MCF 10A (cell line): ENCODE measurements at places on chromosomes 13 and 19. TPM values are rescaled to one million over a fixed set of nuclear protein-coding genes. Genes with fewer than 3 reads are reported as not detected.

DNA sequence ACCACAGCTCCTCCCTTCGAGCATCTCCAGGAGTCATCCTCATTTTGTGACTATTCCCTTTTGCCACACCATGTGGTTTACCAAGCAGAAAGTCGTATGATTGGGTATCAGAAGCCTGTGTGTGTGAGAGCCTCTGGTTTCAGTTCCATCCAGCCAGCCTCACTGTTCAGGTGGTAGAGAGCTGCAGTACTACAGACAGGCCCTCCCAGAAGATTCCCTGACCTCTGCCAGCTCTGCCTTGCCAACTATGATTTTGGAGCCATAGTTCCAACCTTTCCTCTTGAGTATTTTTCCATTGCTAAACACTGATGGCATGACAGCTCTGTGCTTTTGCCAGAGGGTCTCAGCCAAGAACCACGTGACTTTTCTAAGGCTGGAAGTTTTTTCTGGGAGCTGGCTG is 82.5 kb downstream of the DHRS12 start:
- DNase-seq, result no peak

DNA sequence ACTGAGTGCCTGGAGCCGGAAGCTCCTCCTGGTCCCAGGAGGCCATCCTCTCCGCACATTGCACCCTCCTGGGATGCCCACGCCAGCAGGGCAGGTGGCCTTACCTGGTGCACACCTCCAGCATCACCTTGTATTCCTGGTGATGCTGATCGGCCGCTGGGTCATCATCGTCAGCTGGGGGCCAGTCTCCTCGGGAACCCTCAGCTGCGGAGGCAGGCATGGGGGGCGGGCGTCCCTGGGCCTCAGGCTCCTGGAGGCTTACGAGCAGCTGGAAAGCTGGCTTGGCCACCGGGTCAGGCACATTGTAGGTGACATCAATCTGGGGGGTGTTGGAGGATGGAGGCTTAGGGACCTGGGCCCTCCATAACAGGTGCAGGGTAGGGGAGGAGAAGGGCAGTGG is 13.7 kb downstream of the F2RL3 start:
- no peak for DNase-seq

GRCh38 chr13:112714376-112715174 is 24.7 kb downstream of the ATP11A start:
- DNase-seq, result no peak

DNA sequence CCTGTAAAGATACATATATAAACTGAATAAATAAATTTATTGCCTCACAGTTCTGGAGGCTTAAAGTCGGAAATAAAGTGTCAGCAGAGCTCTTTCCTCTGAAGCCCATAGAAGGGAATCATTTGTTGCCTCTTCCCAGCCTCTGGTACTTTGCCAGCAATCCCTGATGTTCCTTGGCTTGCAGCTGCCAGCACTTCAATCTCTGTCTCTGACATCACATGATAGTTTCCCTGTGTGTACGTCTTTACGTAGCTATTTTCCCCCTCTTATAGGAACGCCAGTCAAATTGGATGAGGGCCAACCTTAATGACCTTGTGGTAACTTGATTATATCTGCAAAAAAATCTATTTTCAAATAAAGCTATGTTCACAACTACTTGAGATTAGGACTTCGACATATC is 250.9 kb downstream of the LIG4 start:
- no peak for DNase-seq

DNA sequence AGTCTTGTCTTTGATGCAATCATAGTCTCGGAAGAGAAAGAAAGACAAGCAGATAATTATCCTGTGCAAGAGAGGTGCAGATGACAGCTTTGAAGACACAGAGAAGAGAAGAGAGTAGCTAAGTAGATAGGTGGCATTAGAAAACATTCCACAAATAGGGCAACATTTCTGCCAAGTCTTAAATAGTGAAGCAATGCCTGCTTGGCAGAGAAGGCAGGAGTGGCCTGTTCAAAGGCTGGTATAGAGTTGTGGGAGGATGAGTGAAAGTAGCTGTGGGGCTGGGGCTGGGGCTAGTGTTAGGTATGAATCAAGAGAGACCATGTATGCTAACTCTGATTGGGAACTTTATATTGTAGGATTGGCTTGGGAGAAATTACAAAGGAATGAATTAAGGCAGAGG is 305.5 kb downstream of the DNAJC15 start:
- DNase-seq, result no peak

- no peak for DNase-seq
Measured at GRCh38 chr13:78701383-78701782, 42.4 kb upstream of the OBI1 start.

- no peak for DNase-seq
Measured at GRCh38 chr19:41435936-41436673, 3.6 kb downstream of the DMAC2 start.

GRCh38 chr13:73497430-73497829 is 438.6 kb downstream of the KLF5 start:
- peak; percentile 28 for DNase-seq

- no peak for DNase-seq
Measured at GRCh38 chr13:76913898-76914297, 27.7 kb upstream of the KCTD12 start.

GRCh38 chr13:87057807-87058520 is 613.2 kb upstream of the SLITRK5 start:
- no peak for DNase-seq

DNA sequence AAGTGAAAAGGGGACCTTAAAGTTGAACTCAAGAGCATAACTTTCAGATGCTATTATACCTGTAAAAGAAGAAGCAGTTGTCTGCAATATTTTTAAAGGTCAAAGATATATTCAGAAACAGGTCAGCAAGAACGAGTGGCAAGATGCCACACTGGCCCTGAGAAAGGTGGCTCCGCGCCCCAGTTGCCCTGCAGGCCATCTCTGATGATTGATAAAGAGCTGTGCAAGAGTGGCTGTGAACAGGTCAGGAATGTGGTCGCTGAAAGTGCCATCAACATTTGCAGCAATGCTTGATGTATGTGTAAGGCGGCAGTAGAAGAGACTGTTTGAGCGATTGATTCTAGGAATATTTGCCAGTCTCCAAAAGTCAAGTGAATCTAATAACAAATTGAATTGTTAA is 664.2 kb upstream of the SLC10A2 start:
- no peak for DNase-seq

DNA sequence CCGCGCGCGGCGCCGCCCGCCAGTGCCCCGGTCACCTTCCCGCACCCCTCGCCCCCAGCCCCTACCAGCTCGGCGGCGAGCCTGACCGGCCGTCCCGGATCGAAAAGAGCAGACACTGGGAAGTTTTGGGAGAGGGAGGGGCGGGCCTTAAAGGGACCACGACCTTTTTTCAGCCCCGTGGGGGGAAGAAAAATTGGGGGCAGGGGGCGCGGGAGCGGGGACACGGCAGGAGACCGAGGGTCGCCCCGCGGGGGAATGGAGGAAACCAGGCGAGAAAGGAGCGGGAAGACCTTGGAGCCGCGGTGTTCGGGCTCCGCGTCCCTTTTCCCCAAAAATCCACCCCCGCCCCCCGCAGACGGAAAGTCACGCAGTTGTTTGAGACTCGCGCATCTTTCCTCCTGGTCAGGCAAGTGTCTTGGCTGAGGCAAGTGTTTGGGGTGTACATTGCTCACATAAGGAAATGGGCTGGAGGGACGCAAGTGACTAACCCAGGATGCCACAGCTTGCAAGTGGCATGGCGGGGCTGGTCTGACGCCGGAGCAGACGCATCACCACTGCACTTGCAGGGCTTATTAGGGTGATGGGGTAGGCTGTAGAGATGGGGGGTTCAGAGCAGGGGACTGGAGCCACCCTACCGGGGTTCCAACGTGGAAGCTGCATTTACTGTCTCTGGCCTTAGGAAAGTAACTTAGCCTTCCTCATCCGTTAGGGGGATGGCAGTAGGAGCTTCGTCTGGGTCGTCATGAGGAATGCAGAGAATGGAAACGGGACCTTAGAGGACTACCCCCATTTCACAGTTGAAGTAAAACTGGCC is 2.7 kb upstream of the HNRNPL start:
- peak; percentile 58 for DNase-seq

LRRC8E gene
- total RNA-seq, result 10.3 and 11.8 TPM in 2 replicates

CGB3 gene
- total RNA-seq, result not detected in 2 replicates

CFD gene
- 0.88 and 1.1 TPM in 2 replicates for total RNA-seq

ZNF155 gene
- total RNA-seq, result 4.2 and 6.7 TPM in 2 replicates
